H4 (cell line): ENCODE measurements at places on chromosomes 7 and 10. TPM values are rescaled to one million over a fixed set of nuclear protein-coding genes. Genes with fewer than 3 reads are reported as not detected.

DNA sequence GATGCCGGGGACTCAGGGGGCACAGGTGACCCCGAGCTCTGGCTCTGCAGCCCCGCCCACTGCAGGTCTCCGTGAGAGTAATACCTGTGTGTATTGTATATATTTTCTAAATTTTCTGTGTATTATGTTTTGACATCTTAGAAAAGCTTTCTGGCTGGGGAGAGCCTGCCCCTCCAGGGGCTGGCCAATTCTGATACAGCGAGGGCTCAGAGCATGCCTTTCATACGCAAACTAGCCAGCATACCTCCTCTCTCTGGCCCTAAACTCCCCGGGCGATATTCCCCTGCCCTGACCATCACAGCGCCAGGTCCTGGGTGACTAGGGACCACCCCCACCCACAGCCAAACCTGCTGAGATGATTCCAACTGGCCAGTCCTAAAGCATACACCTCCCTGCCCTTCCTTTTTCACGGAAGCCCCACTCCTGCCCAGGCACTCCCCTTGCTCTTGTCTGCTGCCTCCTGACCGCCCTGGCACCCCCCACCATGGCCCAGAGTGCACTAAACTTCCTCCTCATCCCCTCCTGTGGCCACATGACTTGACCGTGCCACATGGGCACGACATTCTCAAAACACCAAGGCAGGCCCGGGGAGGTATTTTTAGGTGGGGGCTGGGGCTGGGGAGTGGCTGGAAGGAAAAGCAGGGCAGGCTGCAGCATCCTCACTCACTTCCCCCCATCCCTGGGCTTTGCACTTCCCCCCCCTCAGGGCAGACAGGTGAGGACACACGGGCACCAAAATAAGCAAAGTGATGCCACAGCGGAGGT lies 61.5 kb downstream of the INSIG1 start:
- no peak for DNase-seq

- DNase-seq = no peak
Measured at GRCh38 chr7:16881844-16882243, at the start of gene AGR3. Gene AGR3, minus strand, starts transcription at chr7:16881983. Its CDS starts 3,365 bp downstream, at chr7:16878618.

DNA sequence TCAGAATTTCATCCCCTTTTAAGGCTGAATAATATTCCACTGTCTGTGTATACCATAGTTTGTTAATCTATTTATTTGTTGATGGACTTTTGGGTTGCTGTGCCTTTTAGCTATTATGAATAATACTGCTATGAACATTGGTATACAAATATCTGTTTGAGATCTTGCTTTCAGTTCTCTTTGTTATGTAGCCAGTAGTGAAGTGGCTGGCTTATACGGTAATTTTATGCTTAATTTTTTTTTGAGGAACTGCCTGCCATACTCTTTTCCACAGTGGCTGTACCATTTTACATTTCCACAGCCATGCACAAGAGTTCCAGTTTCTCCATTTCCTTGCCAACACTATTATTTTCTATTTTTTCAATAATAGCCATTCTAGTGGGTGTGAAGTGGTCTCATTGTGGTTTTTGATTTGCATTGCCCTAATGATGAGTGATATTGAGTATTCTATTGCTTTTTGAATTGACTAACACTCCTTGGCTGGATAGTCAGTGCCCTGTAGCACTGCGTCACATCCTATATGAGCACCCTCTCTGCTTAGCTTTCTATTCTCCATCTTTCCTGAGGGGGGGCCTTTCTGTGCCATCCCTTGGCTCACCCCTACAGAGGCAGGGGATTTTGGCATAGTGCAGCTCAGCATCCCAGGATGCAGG lies 29.4 kb upstream of the RAPGEF5 start:
- no peak for DNase-seq

GRCh38 chr10:97428572-97428981 lies 2.6 kb downstream of the PGAM1 start:
- no peak for DNase-seq

GRCh38 chr7:81839708-81840369 lies 70.0 kb upstream of the HGF start:
- DNase-seq = no peak

DNA sequence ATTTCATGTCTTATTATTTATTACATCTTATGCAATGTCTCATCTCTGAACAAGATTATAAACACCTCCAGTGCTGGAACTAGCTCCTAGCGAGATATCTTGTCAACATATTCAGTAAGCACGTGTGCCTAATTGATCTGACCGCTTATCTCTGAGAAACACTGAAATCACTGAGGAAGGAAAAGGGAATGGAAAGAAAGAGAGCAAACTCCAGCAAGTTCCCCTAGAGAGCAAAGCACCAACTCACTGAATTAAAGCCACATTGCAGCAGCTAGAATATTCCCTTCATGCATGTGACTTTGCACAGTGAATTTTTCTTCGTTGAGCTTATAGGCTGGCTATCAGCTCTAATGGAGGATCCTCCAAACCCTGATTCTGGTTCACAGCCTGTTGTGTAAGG lies 177.1 kb upstream of the FRMD4A start:
- DNase-seq = no peak

- DNase-seq = no peak
Measured at GRCh38 chr7:116223588-116223987, 13.2 kb downstream of the TES start.

DNA sequence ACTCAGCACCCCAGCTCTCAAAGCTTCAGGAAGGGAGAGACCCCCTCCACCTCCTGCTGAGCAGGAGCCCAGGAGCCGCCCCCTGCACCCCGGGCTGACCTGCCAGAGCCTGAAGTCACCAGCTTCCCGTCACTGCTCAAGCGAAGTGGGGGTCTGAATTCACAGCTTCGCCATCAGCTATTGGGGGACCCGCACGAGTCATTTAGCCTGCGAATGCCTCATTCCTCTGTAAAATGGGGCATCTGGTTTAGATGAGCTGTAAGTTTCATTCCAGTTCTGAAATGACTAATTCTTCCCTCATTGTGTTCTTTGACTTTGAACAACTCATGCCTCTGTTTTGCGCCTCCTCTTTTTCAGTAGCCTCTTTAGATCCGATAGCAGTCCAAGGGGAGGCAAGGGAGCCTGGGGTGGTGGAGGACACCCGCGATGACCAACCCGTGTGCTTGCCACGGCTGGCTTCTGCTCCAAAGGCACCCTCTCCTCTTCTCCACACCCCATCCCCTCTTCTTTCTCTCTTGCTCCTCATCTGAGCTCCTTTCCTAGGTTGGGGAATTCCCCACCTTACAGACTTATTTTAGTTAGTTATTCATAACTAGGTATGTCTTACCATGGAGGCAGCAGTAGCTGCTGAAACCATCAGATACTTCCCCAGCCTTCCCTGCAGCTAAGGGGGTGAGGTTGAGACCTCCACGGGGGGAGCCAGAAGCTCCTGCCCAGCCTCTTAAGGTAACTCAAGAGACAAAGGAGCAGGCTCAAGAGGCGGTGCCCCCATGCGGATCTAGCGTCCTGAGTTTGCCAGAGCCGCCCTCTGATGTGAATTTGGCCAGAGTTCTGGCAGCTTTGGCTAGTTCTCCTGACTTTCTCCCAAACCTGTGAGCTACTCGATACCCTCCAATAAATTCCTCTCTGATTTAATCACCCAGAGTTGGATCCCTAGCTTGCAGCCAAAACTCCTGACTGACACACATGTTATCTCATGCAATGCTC lies 47.7 kb downstream of the RBM17 start:
- no peak for DNase-seq

DNA sequence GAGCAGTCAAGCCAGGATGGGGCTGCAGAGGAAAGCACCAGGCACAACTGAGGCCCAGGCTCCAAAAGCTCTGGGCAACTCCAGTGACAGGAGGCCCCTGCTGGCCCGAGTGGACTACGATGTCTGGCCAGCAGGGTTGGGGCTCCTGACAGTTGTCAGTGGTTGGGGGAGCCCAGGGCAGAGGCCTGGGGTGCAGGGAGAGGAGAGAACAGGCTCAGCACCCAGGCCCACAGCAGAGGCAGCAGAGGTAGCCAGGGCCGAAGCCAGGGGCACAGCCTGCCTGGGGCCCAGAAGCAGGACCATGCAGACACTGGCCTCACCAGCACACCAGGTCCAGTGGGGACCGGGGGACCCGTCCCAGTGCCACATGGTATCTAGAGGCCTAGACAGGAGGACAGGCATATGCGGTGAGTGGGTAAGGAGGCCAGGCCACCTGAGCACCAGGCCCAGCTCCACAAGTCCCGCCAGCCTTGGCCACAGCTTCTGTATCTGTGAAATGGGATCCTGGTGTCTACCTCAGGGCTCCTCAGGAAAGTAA lies 46.0 kb upstream of the LRRC18 start:
- DNase-seq = no peak

- DNase-seq = no peak
Measured at GRCh38 chr10:16904049-16904448, 86.8 kb upstream of the RSU1 start.

GRCh38 chr10:6912929-6913328 lies 332.9 kb upstream of the PRKCQ start:
- no peak for DNase-seq

- no peak for DNase-seq
Measured at GRCh38 chr10:18303851-18304801, 163.9 kb downstream of the CACNB2 start.

GRCh38 chr7:15068324-15068723 lies 165.8 kb upstream of the DGKB start:
- DNase-seq = no peak

- no peak for DNase-seq
Measured at GRCh38 chr7:132142006-132142405, 434.3 kb downstream of the PLXNA4 start.

GRCh38 chr7:6258440-6259182 lies 13.8 kb downstream of the CYTH3 start:
- DNase-seq = no peak

DNA sequence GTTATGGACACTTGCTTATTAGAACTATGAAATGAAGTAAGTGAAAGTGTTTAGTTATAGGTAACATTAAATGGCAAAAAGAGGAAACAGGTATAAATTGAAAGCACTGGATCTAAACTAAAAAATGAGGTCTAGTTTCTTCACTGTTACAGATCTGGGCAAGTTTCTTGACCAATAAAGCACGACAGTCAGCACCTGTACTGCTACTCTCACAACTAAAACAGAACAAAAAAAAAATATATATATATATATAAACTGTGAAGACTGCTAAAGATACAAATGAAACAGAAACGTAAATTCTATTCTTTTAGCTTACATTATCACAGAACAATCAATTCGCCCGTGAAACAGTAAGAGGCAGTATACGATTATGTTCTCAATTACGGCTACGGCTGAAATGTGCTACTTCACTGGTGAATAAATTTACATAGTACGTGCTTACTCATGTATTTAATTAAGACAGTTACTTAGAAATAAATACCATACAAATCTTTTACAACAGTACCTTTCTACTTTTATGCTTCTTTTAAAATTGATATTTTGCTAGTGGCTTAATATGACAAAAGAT lies 4.2 kb downstream of the AHR start:
- DNase-seq = peak; percentile 93

- DNase-seq = no peak
Measured at GRCh38 chr10:90424730-90425129, 433.1 kb downstream of the HTR7 start.

DNA sequence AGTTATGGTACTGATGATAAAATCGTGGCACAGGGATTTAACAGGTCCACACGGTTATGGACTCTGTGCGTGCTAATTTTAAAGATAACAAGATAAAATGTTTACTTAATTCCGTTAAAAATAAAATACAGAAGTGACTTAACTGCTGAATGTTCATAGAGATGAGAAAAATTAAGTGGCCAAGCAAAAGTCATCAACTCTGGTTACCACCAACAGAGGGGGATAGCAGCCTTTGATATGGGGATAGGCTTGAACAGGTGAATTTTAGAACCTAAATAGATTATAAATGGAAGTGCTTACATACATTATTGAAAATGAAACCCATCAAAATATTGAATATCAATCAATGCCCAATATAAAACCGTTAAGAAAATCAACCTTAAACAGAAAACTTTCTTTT lies 245.0 kb downstream of the WDR37 start:
- no peak for DNase-seq

DNA sequence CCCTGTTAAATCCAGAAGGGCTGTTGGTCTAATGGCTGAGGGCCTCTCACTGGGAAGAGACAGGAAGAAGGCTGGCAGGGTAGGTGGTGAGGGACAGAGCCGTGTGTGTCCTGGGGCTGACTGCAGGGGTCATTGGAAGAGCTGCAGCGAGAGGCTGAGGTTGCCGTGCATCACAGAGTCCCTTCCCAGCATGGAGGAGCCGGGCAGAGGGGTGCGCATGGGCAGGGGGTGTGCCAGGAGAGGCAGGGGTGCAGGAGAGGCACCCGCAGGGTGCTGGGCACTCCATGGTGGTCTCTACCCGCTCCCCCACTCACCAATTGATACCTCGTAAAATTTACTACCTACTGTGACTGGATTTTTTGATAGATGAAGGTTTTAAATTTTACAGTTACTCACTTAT lies 124.3 kb downstream of the ACTR3B start:
- DNase-seq = no peak

DNA sequence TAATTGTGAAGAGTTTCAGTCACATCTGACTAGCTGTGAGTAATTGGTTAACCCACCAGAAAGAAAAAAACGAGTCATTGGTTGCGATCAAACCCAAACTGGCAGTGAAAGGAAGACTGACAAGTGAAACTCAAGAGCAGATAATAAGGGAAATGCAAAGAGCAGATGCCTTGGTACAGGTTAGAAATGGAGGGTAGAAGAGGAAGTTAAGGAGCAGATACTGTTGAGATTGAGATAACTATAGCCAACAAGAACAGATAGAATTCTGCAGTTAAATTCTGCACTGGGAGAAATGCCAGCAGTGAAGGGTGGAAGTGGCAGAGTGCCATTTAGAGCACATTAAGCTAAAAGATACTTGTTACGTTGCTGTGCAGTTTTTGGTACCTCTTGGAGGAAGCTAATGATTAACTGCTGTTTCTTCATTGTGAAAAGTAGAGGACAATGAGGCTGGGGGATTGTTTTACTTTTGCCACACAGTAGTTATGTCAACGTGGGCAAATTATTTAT lies 65.8 kb downstream of the CDK13 start:
- DNase-seq = no peak

DNA sequence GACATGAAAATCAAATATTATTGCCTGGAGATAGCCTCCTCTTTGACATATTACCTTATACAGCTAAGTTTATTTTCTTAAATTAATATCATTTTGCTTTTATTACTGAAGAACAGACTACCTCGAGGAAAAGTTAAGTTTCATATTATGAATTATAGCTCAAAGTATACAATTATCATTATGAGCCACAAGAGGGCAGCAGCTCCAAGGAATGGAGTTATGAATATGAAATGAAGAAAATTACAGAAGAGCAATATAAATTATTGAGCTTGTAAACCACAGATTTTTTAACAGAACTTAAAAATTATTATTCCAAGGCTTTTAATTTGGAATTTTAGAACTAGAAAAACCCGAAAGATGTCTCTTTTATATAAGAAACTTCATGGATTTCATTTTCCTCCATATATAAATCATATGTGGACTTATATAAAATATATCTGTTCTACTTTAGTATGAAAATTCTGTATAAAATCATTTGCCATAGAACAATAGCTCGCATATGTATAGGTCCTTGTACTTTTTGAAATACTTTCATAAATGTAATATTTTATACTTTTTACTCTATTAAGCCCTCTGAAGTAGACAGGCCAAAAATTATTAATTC lies 40.1 kb downstream of the IQUB start:
- DNase-seq = no peak

- DNase-seq = no peak
Measured at GRCh38 chr10:50417486-50417885, 166.2 kb upstream of the ASAH2 start.

Gene MYL7
- not detected in 2 replicates for total RNA-seq

Gene SFRP5
- total RNA-seq = not detected in 2 replicates

Gene TEX47
- total RNA-seq = not detected in 2 replicates

Gene EMX2
- not detected in 2 replicates for total RNA-seq

Gene TRIM50
- not detected in 2 replicates for total RNA-seq

Gene FAM3C
- total RNA-seq = 55.7 and 57.7 TPM in 2 replicates

Gene TAS2R4
- total RNA-seq = not detected in 2 replicates
